ENCODE measurements at places on chromosomes 1 and 21. TPM values are rescaled to one million over a fixed set of nuclear protein-coding genes. Genes with fewer than 3 reads are reported as not detected.

WNT4 gene
- not detected for total RNA-seq

IFNAR2 gene
- total RNA-seq = 15.8 TPM

DNA sequence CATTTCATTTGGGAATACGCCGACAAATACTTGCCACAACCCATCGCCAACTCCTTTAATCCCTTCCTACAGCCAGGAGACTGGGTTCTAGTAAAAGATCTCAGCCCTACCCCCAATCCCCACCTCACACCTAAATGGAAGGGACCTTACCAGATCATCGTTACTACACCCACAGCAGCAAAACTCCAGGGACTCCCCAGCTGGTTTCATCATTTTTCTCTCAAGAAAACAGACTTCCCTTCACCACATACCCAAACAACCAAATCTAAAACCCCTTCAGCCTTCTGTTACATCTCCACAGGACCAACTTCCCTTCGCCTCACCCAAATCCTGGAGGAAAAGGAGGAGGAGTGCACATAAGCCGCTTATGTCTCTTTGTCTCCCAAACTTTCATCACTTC is 23.7 kb upstream of the SLC2A5 start:
- no peaks in the 10 kb centered on the region for H3K36me3 ChIP-seq
- no peak overlapping the region for H3K27ac ChIP-seq
- DNase-seq = no peak
- H3K27me3 ChIP-seq = no peaks in the 10 kb centered on the region

DNA sequence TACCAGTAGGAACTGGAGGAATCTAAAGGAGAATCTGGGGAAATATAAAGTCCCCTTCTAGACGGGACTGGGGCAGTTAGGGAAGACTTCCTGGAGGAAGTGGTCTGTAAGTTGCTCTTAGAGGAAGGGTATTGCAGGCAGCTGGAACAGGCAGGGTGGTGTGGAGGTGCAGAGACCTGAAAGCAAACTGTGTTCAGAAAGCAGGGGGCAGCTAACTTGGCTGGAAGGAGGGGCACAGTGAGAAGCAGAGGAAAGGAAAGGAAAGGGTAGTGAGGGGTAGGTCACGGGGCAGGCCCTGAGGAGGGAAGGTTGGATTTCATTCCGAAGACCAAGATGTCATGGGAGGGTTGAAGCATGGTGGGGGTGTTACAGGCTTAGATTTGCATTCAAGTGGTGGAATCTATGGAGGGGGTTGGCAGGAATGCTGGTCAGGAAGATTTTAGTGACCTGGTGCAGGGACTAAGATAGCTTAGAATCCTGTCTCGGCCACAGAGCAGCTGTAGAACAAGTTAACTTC is 240.7 kb downstream of the FOXD2 start:
- no peaks in the 10 kb centered on the region for H3K36me3 ChIP-seq
- no peak for DNase-seq
- peaks cover 5% of the 10 kb centered on the region for H3K4me1 ChIP-seq
- H3K27me3 ChIP-seq = no peaks in the 10 kb centered on the region
- H3K27ac ChIP-seq = no peak overlapping the region
- no peak overlapping the region for H3K4me3 ChIP-seq

DNA sequence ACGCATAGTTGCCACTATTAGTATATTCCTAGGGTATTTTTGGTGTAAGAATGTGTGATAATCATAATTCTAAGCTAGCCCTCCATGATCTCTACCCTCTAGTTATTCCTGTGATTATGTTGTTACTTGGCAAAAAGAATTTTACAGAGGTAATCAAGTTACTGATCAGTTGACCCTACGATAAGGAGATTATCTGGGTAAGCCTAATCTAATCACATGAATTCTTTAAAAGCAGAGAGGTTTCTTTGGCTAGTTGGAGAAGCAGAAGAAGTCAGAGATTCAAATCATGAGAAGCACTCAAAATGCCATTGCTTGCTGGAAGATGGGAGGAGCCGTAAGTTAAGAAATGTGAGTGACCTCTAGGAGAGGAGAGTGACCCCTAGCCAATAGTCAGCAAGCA is 72.7 kb downstream of the RPE65 start:
- no peak overlapping the region for H3K27ac ChIP-seq
- H3K27me3 ChIP-seq = no peaks in the 10 kb centered on the region
- H3K4me3 ChIP-seq = no peak overlapping the region
- H3K36me3 ChIP-seq = no peaks in the 10 kb centered on the region
- DNase-seq = no peak

- no peak overlapping the region for H3K4me3 ChIP-seq
- no peaks in the 10 kb centered on the region for H3K36me3 ChIP-seq
- no peak for DNase-seq
- H3K27me3 ChIP-seq = no peaks in the 10 kb centered on the region
- no peak overlapping the region for H3K27ac ChIP-seq
- peaks cover 9% of the 10 kb centered on the region for H3K4me1 ChIP-seq
Observed at GRCh38 chr1:202586871-202587270, 123.4 kb downstream of the SYT2 start.

LCE6A gene
- not detected for total RNA-seq

DNA sequence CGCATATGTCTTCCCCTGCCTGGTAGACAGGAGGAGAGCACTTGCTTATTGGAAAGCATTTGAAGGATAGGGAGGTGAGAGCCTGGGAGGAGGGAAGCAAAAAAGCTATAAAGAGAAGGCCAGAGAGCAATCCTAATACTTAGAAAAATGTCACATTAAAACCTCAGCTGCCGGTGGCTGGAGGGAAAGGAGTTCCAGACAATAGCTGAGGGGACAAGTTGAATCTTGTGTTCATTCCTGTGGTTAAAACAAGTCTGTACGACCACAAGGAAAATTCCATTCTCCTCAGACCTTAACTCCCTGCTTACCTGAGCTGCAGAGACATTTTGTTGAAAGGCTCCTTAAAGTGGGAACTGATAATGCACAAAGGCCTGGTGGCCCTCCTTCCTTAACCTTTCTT is 218.8 kb upstream of the CAMK1G start:
- no peaks in the 10 kb centered on the region for H3K27me3 ChIP-seq
- H3K36me3 ChIP-seq = no peaks in the 10 kb centered on the region
- no peak overlapping the region for H3K4me3 ChIP-seq

- no peak for DNase-seq
- no peak overlapping the region for H3K27ac ChIP-seq
- no peaks in the 10 kb centered on the region for H3K36me3 ChIP-seq
- no peak overlapping the region for H3K4me3 ChIP-seq
- no peaks in the 10 kb centered on the region for H3K27me3 ChIP-seq
Observed at GRCh38 chr1:43671626-43672330, 21.8 kb downstream of the KDM4A start.

- no peak overlapping the region for H3K4me3 ChIP-seq
- DNase-seq = no peak
Observed at GRCh38 chr1:211356723-211357407, 30.2 kb downstream of the TRAF5 start.

GRCh38 chr1:55600242-55600641 is 385.1 kb upstream of the USP24 start:
- H3K36me3 ChIP-seq = no peaks in the 10 kb centered on the region
- no peaks in the 10 kb centered on the region for H3K27me3 ChIP-seq
- no peak for DNase-seq
- no peak overlapping the region for H3K27ac ChIP-seq
- H3K4me1 ChIP-seq = no peaks in the 10 kb centered on the region

DNA sequence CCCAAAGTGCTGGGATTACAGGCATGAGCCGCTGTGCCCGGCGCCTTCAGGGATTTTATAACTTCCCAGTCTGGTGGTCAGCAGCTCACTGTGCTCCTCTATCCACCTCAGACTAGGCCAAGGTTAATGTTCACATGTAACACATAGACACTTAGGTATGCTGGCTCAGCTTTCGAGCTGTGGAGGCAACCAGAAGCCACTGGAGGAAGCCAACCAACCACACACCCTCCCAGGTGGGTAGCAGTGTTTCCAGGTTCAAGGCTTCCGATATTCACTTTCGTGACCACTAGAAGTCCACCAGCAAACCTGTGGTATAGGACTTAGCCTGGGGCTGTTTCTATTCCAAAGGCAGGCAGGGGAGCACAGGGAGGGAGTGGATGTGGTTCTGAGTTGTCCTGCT is 255.9 kb upstream of the KIAA0040 start:
- no peak overlapping the region for H3K4me3 ChIP-seq
- no peaks in the 10 kb centered on the region for H3K4me1 ChIP-seq
- no peaks in the 10 kb centered on the region for H3K27me3 ChIP-seq
- no peaks in the 10 kb centered on the region for H3K36me3 ChIP-seq

FCRL3 gene
- total RNA-seq = not detected

KRTAP7-1 gene
- total RNA-seq = not detected

DNA sequence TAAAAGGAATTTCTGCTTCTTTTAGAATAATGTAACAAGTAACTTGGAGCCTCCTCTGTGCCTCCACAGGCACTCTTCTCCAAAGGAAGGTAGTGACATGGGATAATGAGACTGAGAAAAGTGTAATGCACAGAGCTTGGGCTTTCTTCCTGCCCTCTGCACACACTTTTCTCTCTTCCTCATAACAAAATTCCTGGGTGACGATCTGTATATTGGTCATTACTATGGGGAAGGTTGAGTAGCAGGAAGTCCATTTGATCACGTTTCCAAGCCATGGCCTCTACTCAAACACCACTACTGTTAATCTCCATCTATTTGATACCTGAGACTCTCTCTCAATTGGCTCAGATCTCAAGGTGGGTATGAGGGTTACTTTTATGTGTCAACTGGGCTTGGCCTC is 113.9 kb downstream of the GRIK1 start:
- H3K27ac ChIP-seq = no peak overlapping the region

SNAP47 gene
- total RNA-seq = 52.8 TPM

DNA sequence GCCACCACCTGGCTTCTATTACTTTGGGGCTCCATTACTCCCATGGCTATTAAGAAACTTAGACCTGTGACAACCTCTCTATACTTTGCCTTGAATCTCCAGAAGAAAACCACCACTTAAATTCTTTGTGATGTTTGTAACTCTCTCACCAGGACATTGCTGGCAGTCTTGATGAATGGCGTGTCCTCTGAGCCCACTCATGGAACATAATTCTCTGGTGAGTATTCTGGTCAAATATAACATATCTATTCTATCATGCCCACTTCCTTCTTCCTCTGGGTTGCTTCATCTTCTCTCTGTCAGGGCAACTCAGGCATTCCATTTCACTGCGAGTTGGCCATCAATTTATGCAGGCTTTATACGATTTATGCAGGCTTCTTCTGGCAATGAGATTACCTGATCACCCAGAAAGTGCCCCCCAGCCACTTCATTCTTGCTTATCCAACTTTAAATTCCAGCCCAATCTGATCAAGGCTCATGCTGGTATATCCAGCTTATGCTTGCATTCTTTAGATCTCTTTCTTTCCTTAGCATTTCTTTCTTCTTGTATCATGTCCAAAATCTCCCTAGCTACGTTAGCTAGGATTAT is 112.0 kb upstream of the CHRM3 start:
- no peaks in the 10 kb centered on the region for H3K4me1 ChIP-seq
- DNase-seq = no peak
- H3K36me3 ChIP-seq = no peaks in the 10 kb centered on the region
- no peak overlapping the region for H3K4me3 ChIP-seq
- H3K27me3 ChIP-seq = no peaks in the 10 kb centered on the region
- no peak overlapping the region for H3K27ac ChIP-seq

DNA sequence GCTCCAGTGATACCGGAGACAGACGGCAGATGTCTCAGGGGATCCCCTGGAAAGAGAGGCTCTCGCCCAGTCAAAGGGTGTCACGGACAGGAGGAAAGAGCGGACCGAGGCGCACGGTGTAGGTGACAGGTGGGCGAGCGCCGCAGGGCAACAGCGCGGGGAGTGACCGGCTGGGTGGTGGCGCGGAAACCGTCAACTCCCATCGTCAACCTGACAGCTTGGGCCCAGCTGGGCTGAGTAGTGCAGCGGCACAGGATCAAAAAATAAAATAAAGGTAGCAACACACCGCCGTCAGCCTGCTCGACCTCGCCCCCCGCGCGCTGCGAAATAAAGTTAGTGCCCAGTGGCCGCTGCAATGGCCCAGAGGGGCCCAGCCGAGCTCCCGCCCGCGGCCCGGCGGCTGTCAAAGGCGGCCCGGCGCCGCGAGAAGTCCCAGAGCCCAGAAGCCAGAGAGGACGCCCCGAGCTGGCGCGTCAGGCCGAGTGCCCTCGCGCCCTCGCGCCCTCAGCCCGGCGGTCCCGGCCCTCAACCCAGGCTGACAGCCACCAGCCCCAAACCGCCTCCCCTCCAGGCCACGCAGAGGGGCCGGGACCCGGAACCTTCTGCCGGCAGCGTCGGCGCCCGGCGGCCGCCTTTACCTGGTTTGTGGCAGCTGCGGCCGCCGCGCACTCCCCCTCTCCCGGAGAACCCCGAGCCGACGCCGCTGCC is at the start of gene LYST:
Gene LYST (minus strand): TSS at position 702 of the 708 bp plus-strand sequence. CDS start 36,489 bp downstream, outside the sequence.
- H3K36me3 ChIP-seq = no peaks in the 10 kb centered on the region
- peak within 1 kb of the TSS; percentile 69 for H3K4me3 ChIP-seq
- DNase-seq = peak; percentile 71
- peaks cover 11% of the 10 kb centered on the region for H3K4me1 ChIP-seq
- H3K27me3 ChIP-seq = peaks cover 35% of the 10 kb centered on the region

DNA sequence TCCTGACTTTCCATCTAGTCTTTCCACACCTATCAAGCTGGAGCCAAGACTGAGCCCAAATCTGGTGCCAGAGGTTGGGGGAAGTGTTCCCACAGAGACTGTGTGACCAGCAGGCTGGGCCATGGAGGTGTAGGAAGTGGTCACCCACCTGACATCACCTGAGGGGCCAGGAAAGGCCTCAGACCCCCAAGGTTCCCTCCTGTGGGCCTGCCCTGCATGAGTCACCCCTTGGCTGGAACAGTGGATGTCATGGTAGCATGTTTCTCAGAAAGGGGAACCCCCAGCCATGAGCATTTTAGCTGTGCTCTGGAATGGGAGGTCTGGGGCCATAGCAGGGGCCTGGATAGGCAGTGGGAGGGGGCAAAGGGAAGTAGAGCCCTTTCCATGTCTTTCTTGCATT is 5.7 kb upstream of the TNFRSF8 start:
- no peaks in the 10 kb centered on the region for H3K36me3 ChIP-seq
- no peak overlapping the region for H3K27ac ChIP-seq
- H3K27me3 ChIP-seq = peaks cover 29% of the 10 kb centered on the region
- no peaks in the 10 kb centered on the region for H3K4me1 ChIP-seq
- H3K4me3 ChIP-seq = no peak overlapping the region
- no peak for DNase-seq

DNA sequence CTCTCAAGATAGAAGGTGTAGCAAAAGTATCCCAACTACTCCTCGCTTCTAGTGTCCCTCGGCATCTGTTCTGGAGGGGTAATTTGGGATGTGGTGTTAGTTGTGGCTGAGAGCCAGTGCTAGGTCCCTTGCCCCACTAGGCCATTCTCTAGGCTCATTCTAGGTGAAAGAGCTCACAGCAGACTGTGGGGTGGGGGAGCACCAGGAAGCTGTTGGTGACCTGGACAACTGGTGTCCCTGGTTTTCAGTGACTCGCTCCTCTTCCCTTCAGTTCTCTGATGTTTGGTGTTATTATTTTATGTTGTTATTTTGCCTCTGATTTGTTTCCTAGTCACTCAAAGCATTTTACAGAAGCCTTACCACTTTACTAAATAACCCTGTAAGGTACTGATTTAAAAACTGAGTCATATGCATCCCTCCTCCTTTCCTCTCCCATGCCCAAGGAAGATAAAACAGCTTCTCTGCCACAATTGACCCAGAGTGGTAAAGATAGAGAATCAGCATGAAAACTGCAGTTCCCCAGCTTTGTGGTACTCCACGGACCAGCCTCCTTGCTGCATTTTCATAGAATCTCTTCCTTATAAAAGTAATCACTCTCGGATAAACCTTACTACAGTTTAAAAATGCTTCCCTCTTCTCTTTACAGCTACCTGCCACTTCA is 14.1 kb downstream of the DYRK3 start:
- no peaks in the 10 kb centered on the region for H3K27me3 ChIP-seq
- H3K27ac ChIP-seq = no peak overlapping the region
- no peak overlapping the region for H3K4me3 ChIP-seq
- H3K4me1 ChIP-seq = no peaks in the 10 kb centered on the region
- DNase-seq = no peak
- H3K36me3 ChIP-seq = no peaks in the 10 kb centered on the region

GRCh38 chr21:38798481-38798882 is 7.2 kb upstream of the ETS2 start:
- peaks cover 10% of the 10 kb centered on the region for H3K4me1 ChIP-seq
- H3K27me3 ChIP-seq = no peaks in the 10 kb centered on the region
- H3K36me3 ChIP-seq = no peaks in the 10 kb centered on the region
- H3K4me3 ChIP-seq = no peak overlapping the region

Data from neural progenitor cell (in vitro differentiated cells).